ENCODE measurements at places on chromosomes 12 and 14. TPM values are rescaled to one million over a fixed set of nuclear protein-coding genes. Genes with fewer than 3 reads are reported as not detected.

OR4E2 gene
- not detected for polyA plus RNA-seq

PTPN6 gene
- polyA plus RNA-seq = 0.12 TPM

DNA sequence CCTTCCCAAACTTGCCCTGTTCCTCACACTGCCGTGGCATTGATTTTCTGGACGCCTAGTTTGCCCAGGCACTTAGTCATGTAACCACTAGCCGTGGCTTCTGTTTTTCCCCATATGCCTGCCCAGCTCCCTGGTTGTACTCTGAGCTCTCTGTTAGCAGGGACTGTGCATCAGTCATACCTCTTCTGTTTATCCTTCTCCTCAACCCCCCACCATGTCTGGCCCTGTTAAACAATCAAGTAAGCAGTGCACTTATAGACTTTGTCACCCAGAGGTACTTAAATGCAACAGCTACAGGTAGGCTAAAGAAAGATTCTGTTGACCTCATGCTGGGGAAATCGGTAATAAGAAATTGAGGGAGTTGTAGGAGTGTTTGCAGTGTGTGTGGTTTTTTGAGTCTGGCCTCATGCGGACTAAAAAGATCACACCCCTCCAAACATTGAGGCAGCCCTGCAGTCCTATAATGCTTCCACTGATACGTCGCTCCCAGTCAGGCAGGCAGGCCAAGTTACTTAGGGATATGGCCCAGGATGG is 17.0 kb downstream of the UBE3B start:
- no peak for DNase-seq

GRCh38 chr12:1822699-1823098 is 2.3 kb downstream of the LRTM2 start:
- peak; percentile 66 for DNase-seq

- DNase-seq = no peak
Observed at GRCh38 chr14:38074754-38075153, 132.9 kb upstream of the SSTR1 start.

DNA sequence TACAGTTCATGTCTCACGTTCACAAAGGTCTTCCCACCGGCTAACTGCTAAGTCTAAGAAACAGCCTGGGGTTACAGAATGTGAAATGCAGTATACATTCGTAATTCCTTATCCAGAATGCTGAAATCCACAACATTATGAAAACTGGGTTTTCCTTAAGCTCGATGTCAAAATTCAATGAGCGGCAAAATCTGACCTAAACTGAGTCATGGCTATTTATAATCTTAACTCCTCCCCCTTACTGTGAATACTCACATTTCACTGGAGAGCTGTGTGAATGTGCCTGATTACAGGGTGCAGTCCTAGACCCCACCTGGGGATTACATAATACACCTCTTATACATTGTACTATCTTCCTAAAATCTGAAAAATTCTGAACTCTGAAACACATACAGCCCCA is 35.3 kb downstream of the STX2 start:
- DNase-seq = no peak

GRCh38 chr14:66005900-66006434 is 480.2 kb upstream of the CCDC196 start:
- DNase-seq = no peak

DNA sequence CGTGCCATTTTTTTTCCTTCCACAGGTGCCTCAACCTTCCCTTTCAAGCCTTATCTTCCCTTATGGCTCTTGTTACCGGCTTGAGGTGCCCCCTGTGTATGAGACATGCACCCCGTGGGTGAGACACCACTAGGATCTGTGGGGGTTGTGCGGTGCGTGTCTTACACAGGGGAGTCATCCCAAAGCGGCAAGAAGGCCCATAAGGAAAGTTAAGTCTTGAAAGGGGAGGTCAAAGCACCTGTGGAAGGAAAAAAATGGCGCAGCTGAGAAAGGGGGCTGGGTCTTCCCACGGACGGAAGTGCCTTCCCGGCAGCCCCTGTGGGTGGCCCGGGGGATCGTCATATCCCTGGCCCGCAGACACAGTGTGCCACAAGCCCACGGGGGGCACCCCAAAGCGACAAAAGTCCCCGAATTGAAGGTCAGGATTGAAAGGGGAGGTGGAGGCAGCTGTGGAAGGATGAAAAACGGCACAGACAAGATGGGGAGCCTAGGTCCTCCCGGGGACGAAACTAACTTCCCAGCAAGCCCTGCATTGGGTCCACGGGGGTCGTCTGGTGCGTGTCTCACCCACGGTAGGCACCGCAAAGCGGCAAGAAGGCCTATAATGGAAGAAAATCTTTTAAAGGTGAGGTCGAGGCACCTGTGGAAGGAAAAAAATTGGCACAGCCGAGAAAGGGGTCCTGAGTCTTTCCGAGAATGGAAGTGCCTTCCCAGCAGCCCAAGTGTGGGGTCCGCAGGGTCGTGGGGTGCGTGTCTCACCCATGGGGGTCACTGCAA is 273.3 kb downstream of the ALG10 start:
- no peak for DNase-seq

DNA sequence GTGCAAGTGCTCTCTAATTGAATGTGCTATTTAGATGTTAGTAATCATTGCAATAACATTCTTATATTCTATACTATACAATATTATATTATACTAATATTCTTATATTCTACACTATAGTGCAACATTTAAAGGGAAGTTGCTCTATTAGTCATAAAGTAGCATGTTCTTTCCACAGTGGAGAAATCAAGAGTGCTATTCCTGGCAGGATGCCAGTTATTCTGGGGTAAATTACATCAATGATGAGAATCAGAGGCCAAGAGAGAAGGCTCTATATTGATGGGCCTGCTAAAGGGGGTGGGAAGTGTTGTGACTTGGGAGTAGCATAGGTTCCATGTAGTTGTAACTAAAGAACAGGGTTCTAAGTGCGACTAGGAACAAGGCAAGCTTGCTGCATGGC is 121.5 kb downstream of the SLC15A5 start:
- DNase-seq = no peak
